Aorta (tissue), 5 donors: ENCODE measurements at places on chromosomes 1 and 21. TPM values are rescaled to one million over a fixed set of nuclear protein-coding genes. Genes with fewer than 3 reads are reported as not detected.

FHAD1 gene
- 2.7 TPM for total RNA-seq

- no peaks in the 10 kb centered on the region for H3K4me1 ChIP-seq
- H3K27ac ChIP-seq, result no peak overlapping the region
- DNase-seq, result no peak
- no peak overlapping the region for H3K4me3 ChIP-seq
- no peaks in the 10 kb centered on the region for H3K27me3 ChIP-seq
Observed at GRCh38 chr1:108570128-108570527, 10.2 kb downstream of the EEIG2 start.

- DNase-seq, result no peak
- no peaks in the 10 kb centered on the region for H3K36me3 ChIP-seq
- H3K27ac ChIP-seq, result no peak overlapping the region
- H3K4me1 ChIP-seq, result no peaks in the 10 kb centered on the region
- H3K27me3 ChIP-seq, result no peaks in the 10 kb centered on the region
Observed at GRCh38 chr1:220056374-220056773, 10.1 kb upstream of the EPRS1 start.

- DNase-seq, result peak; percentile 66
- H3K4me1 ChIP-seq, result no peaks in the 10 kb centered on the region
- no peaks in the 10 kb centered on the region for H3K36me3 ChIP-seq
Observed at GRCh38 chr1:11767922-11768704, 6.1 kb downstream of the C1orf167 start.

DNA sequence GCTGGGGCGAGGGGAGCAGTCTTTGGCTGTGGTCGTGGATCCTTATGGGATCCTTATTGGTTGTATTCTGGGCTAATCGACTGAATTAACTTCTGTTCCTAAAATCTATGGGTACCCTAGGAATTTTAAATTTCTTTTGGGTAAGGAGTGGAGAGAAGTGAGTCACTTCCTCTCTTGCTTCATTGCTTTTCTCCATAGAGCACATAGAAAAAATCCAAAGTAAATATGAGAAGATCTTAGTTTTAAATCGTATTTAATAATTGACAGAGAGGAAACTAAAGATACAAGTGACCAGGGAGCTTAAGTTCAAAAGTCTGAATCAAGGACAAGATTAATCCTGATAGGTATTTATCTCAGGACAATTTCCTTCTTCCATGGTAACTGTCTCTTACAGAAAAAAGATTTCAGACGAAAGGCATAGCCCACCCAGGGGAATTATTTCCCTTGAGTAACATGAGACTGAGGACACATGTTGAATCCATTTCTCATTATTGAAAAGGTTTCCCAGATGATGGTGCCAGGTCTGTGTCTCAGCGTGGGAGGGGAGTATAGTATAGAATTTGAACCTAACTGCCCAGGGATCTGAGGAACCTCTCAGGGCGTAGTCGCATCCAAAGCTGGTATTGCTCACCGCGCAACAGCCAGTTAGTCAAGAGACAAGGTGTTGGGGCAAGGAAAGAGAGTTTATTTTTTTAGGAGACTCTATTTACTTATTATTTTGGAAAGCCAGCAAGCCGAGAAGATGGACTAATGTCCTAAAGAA lies 28.7 kb upstream of the FASLG start:
- no peaks in the 10 kb centered on the region for H3K27me3 ChIP-seq
- H3K4me1 ChIP-seq, result no peaks in the 10 kb centered on the region
- H3K36me3 ChIP-seq, result no peaks in the 10 kb centered on the region

GRCh38 chr1:41479000-41479807 lies 5.3 kb downstream of the EDN2 start:
- H3K4me3 ChIP-seq, result no peak overlapping the region
- H3K36me3 ChIP-seq, result no peaks in the 10 kb centered on the region
- H3K27me3 ChIP-seq, result no peaks in the 10 kb centered on the region
- no peaks in the 10 kb centered on the region for H3K4me1 ChIP-seq
- H3K27ac ChIP-seq, result no peak overlapping the region

DNA sequence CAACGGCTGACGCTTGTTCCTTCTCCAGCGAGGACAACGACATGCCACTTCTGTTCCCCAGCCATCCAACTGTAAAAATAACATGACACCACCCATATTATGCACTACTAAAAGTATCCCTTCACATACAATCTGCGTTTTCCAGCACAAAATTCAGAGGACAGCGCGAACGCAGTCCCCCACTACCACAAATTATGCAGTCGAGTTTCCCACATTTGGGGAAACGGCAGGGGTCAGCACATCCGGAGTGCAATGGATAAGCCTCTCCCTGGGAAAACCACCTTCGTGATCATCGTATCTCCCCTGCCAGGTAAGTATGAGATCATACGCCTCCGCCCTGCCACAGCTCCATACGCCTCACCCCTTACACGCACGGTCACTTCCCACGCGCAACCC lies 120.9 kb downstream of the PPIAL4G start:
- no peak overlapping the region for H3K4me3 ChIP-seq
- H3K4me1 ChIP-seq, result no peaks in the 10 kb centered on the region
- H3K27ac ChIP-seq, result no peak overlapping the region
- no peaks in the 10 kb centered on the region for H3K27me3 ChIP-seq
- no peaks in the 10 kb centered on the region for H3K36me3 ChIP-seq
- no peak for DNase-seq

DNA sequence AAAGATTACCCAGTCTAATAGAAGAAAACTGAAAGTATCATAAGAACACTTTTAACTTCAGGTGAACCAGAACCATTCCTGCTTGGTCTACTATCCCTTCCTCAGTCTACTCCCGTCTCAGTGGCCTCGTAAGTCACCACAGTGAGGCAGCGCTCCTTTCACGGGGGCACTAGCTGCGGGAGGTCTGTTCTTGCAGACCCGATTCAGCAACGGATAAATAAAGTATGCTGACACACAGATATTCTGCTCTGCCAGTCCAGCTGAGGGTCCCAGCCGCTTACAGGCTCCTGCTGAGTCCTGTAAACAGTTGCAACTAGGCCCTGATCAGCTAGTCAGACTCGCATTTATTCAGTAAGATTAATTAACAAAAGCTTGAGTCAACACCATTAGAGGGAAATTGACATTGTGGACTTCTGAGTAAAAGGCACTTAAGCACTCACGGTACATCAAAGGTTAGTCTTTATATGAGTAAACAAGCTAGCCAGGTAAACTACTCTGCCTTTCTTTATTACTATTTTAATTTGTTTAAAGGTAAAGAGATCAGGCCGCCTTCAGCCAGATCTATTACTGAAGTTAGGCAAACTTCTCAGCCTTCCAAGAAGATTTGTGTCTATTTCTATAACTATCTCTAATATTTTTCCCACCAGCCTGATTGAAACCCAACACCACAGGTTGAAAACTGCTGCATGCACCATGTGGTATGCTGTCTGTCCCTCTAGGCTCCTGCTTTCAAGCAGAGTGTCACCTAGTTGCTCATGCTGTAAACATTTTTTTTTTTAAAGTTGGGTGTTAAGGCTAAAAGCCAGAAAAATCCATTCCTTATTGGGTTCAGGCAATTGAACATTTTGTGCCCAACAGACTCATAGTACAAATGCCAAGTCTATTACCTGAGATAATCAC lies 87.7 kb downstream of the INTS7 start:
- no peak for DNase-seq
- peaks cover 4% of the 10 kb centered on the region for H3K36me3 ChIP-seq
- no peak overlapping the region for H3K27ac ChIP-seq
- no peak overlapping the region for H3K4me3 ChIP-seq
- no peaks in the 10 kb centered on the region for H3K4me1 ChIP-seq

GRCh38 chr1:89681045-89681729 lies 48.3 kb downstream of the LRRC8C start:
- H3K36me3 ChIP-seq, result no peaks in the 10 kb centered on the region
- no peaks in the 10 kb centered on the region for H3K4me1 ChIP-seq
- no peaks in the 10 kb centered on the region for H3K27me3 ChIP-seq
- no peak for DNase-seq
- H3K27ac ChIP-seq, result no peak overlapping the region

GRCh38 chr1:63448731-63449246 lies 74.2 kb downstream of the ITGB3BP start:
- no peak overlapping the region for H3K4me3 ChIP-seq
- DNase-seq, result no peak
- no peak overlapping the region for H3K27ac ChIP-seq
- no peaks in the 10 kb centered on the region for H3K4me1 ChIP-seq
- H3K36me3 ChIP-seq, result no peaks in the 10 kb centered on the region

LCK gene
- total RNA-seq, result 4.6 TPM

MIXL1 gene
- 0.19 TPM for total RNA-seq

DNA sequence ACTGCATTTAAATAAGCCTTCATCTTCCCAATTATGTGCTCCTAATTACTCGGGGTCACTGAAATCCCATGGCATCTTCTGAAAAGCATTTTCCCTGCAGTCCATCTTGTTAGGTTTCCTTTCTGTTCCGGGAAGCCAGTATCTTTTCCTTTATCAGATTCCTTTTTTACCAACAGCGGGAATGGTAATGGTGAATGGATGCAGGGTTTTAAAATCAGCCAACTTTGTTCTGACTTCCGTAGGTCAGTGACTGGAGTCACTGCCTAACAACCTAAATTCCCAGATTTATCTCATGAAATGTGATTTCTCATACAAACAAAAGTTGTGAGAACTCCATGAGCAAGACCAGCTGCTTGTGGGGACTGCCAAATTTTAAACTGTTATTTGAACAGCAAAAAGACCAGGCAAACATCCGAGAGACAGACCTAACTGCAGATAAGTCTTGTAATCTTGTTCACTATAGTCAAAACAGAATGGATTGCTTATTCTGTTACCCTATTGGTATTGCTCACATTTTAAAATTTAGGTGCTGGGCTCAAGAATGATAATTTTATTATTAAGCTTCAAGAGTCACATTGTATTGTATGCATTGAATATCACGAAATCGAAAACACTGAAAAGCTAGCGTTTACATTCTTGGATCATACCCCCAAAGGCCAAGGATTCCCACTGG lies 1.2 kb upstream of the RWDD3 start:
- no peaks in the 10 kb centered on the region for H3K36me3 ChIP-seq
- H3K4me1 ChIP-seq, result peaks cover 2% of the 10 kb centered on the region
- H3K4me3 ChIP-seq, result peak overlapping the region; percentile 48
- DNase-seq, result no peak

DNA sequence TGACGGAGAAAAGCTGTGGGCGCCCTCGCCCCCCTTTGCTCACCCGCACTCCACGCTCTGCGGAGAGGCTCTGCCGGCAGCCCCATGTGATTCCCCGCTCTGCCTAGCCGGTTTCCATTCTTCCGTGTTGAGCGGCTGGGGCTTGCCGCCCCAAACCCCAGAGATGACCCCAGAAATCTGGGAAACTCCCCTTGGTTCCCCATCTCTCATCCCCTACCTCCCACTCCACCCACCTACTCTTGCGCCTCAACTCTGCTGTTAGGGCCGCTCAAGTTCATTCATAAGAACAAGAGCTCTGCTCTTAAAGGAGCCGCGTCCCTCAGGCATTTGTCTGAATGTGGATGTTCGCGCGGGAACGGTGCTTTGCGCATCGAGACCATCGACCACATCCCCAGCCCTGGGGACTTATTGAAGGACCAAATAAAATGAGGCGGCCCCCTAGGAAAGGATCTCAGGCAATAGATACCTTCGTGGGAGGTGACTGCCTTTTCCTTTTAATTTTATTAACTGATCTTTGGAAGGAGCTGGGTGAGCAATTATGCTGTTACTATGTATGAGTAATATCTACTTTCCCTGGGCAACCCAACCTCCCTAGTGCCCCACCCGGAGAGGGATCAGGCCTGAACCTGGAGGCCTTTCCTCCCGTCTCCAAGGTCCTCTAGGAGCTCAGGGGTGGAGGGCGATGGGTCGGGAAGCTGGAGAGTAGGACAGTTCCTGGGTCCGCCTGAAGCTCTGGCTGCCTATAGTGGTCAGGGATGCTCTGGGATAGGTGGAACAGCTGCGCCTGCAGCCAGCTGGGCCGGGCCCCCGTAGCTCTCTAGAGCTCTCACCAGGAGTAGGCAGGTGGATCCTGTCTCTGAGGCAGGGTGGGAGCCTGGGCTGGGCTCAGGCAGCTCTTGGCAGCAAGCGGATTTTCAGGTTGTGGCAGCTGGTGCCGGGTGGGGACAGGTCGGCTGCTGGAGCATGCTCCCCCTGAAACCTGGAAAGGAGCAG lies 898 bp downstream of the MFSD2A start:
- peak overlapping the region; percentile 27 for H3K4me3 ChIP-seq
- DNase-seq, result no peak
- no peak overlapping the region for H3K27ac ChIP-seq
- no peaks in the 10 kb centered on the region for H3K27me3 ChIP-seq
- H3K36me3 ChIP-seq, result no peaks in the 10 kb centered on the region

- H3K36me3 ChIP-seq, result no peaks in the 10 kb centered on the region
- no peaks in the 10 kb centered on the region for H3K27me3 ChIP-seq
- H3K4me1 ChIP-seq, result no peaks in the 10 kb centered on the region
- no peak for DNase-seq
- no peak overlapping the region for H3K27ac ChIP-seq
Observed at GRCh38 chr1:43841321-43842174, 92.1 kb upstream of the ARTN start.

- no peak overlapping the region for H3K4me3 ChIP-seq
- H3K27ac ChIP-seq, result no peak overlapping the region
- no peaks in the 10 kb centered on the region for H3K36me3 ChIP-seq
- no peaks in the 10 kb centered on the region for H3K4me1 ChIP-seq
Observed at GRCh38 chr21:40636026-40636425, 210.9 kb downstream of the DSCAM start.

CA6 gene
- not detected for total RNA-seq

CGN gene
- 1.7 TPM for total RNA-seq

DNA sequence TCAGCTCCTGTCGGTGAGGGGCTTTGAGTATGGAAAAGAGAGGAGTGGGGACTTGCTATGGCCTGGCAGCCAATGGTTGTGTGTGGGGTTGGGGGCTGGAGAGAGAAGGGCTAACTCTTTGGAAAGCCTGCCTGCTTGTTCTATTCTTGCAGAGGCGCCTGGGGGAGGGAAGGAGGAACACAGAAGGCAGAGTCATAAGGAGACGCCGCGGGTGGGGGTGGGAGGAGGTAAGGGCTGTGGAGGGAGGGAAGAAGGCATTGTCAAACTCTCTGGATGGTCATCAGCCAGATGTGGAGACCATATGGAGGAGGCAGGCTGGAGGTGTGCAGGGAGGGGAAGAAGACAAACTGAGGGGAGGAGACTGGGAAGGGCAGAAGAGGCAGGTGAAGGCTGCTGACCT lies 70.0 kb downstream of the PLXNA2 start:
- H3K4me1 ChIP-seq, result peaks cover 12% of the 10 kb centered on the region
- H3K27me3 ChIP-seq, result no peaks in the 10 kb centered on the region
- H3K27ac ChIP-seq, result no peak overlapping the region
- no peak for DNase-seq
- no peak overlapping the region for H3K4me3 ChIP-seq

GRCh38 chr1:88812366-88812765 lies 79.0 kb downstream of the GTF2B start:
- H3K27ac ChIP-seq, result no peak overlapping the region
- no peak overlapping the region for H3K4me3 ChIP-seq
- no peaks in the 10 kb centered on the region for H3K36me3 ChIP-seq
- no peaks in the 10 kb centered on the region for H3K27me3 ChIP-seq
- no peaks in the 10 kb centered on the region for H3K4me1 ChIP-seq
- DNase-seq, result no peak
